ENCODE measurements at places on chromosomes 6 and 20.

GRCh38 chr6:44097782-44098317 is 29.4 kb downstream of the MRPL14 start:
- DNase-seq, result no peak

- no peak for DNase-seq
Observed at GRCh38 chr6:157428427-157429202, 47.6 kb downstream of the ZDHHC14 start.

- no peak for DNase-seq
Observed at GRCh38 chr6:75620381-75621304, 19.0 kb downstream of the SENP6 start.

GRCh38 chr6:37690964-37691735 is 6.5 kb downstream of the MDGA1 start:
- DNase-seq, result peak; percentile 50

- no peak for DNase-seq
Observed at GRCh38 chr20:37066168-37066567, 29.6 kb downstream of the RBL1 start.

Data from kidney capillary endothelial cell (primary cell).